ENCODE measurements at places on chromosomes 2 and 18. TPM values are rescaled to one million over a fixed set of nuclear protein-coding genes. Genes with fewer than 3 reads are reported as not detected.
A peak's percentile ranks its signal among the peaks of the same experiment; 100 is the strongest.

DNA sequence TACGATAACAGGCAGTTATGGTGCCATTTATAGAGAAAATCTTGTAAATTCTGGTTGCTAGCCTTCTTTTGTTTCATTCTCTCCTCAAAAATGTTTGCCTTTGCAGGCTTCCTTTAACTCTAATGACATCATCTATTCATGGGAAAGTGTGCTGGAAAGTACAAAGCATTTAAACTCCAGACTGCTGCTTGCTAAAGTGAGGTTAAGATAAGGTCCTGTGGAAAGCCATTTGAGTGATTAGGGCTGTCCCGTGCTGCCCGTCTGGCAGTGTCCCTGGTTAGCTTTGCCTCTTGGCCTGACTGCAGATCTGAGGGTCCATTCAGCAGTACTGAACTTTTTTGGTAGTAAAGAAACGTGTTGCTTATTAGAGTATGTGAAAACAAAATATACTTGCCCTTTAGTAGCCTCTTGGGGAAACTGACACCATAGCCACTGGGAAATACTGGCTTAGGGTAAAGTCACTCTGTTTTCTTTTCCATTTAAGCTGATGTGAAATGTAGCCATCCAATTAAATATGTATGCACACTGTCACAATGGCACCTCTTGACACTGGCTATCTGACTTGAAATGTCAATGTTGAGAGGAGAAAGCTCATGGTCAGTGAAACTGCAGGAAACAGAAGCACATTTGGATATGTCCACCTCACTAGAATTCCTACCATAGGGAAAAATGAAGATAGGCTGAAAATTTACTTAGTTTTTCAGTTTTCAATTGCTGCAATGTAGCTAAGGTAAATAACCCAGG, 321.5 kb downstream of the SLC8A1 start:
- no peaks in the 10 kb centered on the region for H3K27me3 ChIP-seq
- DNase-seq: no peak
- H3K4me3 ChIP-seq: no peak overlapping the region
- peak overlapping the region; percentile 83 for H3K27ac ChIP-seq

DNA sequence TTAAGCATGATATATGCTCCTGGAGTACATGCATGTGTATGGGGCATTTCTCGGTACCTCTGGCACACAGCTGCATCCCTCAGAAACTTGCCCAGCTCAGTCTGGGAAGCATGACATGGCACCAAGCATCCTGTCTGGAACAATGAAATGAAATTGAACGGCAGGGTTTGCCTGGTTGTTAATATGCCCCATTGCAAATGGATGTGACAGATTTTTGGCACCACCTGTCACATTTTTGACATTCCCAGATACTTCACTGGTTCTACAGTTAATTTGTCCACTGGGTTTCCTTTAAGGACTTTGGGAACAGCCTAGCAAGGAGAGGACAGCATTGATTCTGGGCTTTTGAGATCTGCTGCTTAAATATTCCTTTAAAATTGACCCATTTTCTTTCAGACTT, 305.8 kb downstream of the TSN start:
- no peak overlapping the region for H3K27ac ChIP-seq
- no peaks in the 10 kb centered on the region for H3K4me1 ChIP-seq
- no peaks in the 10 kb centered on the region for H3K36me3 ChIP-seq
- H3K27me3 ChIP-seq: no peaks in the 10 kb centered on the region

DNA sequence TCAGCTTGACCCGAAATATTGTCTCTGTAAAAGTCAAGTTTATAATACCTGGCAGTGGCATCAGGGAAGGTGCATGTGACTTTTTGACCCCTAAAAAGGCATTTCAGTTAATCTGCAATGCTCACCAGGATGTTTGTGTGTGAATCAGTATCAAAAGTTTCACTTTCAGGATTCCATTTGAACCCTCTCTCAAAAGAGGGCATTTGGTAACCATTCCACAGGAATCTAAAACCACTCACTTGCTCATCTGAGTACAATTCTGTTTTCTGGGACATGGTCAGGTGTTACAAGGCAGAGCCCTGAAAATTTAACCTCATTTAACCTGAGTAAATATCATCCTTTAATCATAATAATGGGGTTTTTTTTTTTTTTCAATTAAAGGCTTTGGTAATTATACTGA, 77.9 kb upstream of the KLF7 start:
- H3K4me1 ChIP-seq: peaks cover 22% of the 10 kb centered on the region
- DNase-seq: no peak
- H3K27me3 ChIP-seq: no peaks in the 10 kb centered on the region
- H3K4me3 ChIP-seq: no peak overlapping the region

DNA sequence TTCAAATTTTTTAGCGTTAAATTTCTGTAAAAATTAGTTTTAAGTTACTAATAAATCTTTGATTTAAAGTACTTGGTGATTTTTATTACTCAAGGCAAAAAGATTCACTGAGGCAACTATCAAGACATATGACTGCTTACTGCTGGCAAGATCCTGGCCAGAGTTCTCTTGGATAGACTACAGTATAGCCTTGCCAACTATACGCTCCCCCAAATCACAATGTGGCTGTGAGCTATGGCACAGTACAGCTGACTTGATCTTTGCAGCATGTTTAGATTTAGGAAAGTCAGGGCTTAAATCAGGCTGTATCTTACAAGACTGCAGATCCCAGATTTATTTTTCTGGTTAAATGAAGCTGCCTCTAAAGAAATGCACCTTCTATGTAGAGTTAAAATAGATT, 26.5 kb downstream of the MSTN start:
- no peaks in the 10 kb centered on the region for H3K36me3 ChIP-seq
- no peaks in the 10 kb centered on the region for H3K27me3 ChIP-seq
- no peak overlapping the region for H3K4me3 ChIP-seq
- no peak for DNase-seq
- no peaks in the 10 kb centered on the region for H3K4me1 ChIP-seq
- H3K27ac ChIP-seq: no peak overlapping the region

DNA sequence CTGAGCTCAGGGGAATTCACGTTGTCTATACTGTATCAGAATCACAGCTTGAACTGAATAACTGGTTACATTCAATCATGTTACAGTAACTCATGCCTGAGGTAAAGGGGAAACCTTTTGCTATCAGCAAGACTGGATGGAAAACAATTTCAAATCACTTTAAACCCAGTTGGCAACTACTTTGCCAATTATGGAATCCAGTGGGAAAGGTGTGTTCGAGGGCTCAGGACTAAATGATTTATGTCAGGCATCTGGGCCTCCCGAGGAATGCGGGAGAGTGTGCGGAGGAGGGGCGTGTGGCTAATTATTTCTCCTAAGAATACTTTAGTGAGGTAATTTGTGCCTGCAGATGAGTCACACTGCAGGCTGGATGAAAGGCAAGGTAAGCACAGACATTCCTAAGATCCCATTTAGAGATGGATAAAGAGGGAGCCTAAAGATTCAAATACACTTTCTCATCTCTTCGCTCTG, 100.1 kb downstream of the HRH4 start:
- H3K4me1 ChIP-seq: no peaks in the 10 kb centered on the region
- H3K36me3 ChIP-seq: no peaks in the 10 kb centered on the region
- H3K27ac ChIP-seq: no peak overlapping the region
- DNase-seq: no peak
- no peak overlapping the region for H3K4me3 ChIP-seq
- H3K27me3 ChIP-seq: no peaks in the 10 kb centered on the region

DNA sequence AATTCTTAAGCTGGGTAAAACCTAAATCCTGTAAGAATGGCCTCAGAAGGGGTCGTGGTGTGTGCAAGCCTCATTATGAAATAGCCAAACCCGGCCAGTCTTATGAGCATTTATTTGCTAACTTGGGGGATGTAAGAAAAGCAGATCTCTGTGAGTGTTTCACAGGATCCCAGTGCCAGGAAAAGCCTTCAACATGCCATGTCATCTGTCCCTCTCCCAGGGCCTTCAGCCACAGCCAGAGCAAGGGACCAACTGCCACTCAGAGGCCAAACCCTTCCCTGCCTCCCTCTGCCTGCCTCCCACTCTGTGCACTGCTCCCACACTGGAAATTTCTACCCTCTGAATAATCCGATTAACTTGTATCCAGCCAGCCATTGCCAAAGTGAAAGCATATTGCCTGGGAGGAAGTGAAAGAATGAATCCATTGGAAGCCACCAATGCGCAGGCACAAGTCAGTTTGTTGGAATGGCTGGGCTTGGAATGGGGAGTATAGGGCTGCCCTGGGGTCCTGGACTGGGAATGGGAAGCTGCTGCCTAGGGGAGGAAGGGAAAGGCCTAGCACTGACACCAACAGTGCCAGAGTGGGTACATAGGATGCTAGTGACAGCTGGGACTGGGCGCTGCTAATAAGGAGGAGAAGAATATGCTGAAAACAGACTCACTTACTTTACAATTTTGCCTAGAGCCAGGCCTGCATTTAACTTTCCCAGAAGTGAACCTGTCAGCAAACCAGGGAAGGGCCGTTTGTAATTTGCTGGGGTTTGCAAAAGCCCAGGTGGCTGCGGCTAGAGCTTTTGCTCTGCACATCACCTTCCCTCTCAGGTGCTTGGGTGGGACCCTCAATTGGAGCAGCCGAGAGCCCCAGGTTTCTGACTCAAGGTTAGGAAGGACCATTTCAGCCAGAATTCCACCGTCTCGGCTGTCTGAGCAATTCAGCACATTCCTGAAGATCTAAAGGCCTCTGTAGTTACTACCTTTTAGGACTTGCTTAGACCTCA, 146.6 kb upstream of the NCK2 start:
- no peak overlapping the region for H3K27ac ChIP-seq
- no peaks in the 10 kb centered on the region for H3K27me3 ChIP-seq
- H3K4me1 ChIP-seq: no peaks in the 10 kb centered on the region
- H3K36me3 ChIP-seq: no peaks in the 10 kb centered on the region
- DNase-seq: no peak
- H3K4me3 ChIP-seq: no peak overlapping the region

GRCh38 chr18:44602380-44602779, 78.3 kb upstream of the SETBP1 start:
- no peak overlapping the region for H3K4me3 ChIP-seq
- H3K27me3 ChIP-seq: no peaks in the 10 kb centered on the region
- no peak for DNase-seq
- H3K27ac ChIP-seq: no peak overlapping the region
- no peaks in the 10 kb centered on the region for H3K4me1 ChIP-seq
- H3K36me3 ChIP-seq: no peaks in the 10 kb centered on the region

- H3K4me3 ChIP-seq: no peak overlapping the region
- no peaks in the 10 kb centered on the region for H3K27me3 ChIP-seq
- no peak for DNase-seq
- H3K4me1 ChIP-seq: no peaks in the 10 kb centered on the region
- no peaks in the 10 kb centered on the region for H3K36me3 ChIP-seq
Measured at GRCh38 chr2:177289824-177290628, 25.5 kb upstream of the NFE2L2 start.

DNA sequence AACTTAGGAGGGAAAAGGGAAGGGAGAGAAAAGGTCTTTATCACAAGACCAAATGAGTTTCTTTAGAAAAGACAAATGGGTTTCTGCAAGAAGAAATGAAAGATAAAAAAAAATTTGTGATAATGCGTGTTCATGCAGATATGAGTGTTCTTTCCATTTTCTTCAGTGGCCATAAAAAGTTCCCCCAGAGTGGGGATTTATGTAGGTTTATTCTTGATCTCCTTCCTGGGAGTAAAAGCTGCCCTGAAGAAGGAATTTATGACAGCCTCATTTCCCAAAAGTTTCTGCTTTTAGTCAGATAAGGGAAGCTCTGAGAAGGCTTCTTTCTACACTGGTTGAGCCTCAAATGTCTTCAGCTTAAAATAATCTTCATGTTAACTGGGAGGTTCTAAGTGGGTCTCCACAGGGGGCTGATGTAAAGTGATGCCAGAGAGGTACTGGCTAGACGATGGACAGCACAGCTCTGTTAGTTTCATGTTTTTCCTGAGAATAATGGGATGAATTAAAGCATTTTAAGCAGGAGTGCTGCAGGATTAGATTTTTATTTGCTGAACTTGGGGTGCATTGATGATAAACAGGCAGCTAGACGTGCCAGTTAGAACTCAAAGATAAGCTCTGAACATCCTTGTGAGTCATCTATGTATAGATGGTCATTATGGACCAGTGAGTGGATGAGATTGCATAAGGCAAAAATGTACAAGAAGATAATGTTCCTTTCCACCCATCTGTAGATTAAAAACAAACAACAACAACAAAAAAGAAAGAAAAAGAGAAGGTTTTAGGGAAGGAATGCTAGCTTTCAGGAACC, 99.4 kb upstream of the MSH2 start:
- DNase-seq: no peak
- peaks cover 40% of the 10 kb centered on the region for H3K4me1 ChIP-seq
- no peaks in the 10 kb centered on the region for H3K27me3 ChIP-seq
- H3K36me3 ChIP-seq: no peaks in the 10 kb centered on the region

GRCh38 chr2:148924514-148925178, 49.6 kb downstream of the KIF5C start:
- DNase-seq: no peak
- no peaks in the 10 kb centered on the region for H3K4me1 ChIP-seq
- H3K27ac ChIP-seq: no peak overlapping the region
- no peaks in the 10 kb centered on the region for H3K36me3 ChIP-seq

- peak overlapping the region; percentile 75 for H3K27ac ChIP-seq
- H3K27me3 ChIP-seq: no peaks in the 10 kb centered on the region
- peak overlapping the region; percentile 41 for H3K4me3 ChIP-seq
Measured at GRCh38 chr18:48922801-48923730, 27.7 kb downstream of the SMAD7 start.

DNA sequence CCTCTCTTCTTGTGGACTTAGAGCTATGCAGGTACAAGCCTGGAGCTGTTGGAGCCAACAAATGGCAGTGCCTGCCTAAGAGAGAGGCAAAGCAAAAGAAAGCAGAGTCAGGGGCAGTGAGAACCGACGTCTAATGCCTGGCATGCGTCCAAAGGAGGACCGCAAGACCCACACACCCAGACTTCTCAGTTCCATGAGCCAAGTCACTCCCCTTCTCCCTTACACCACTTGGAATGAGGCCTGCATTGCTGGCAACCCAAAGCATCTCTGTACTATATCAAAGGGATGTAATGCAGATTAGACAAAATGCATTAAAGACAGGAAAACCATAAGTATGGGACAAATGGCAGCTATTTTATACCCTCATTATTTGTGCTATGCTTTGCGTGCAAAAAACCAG, 49.9 kb upstream of the RNU4ATAC start:
- peak; percentile 74 for DNase-seq
- H3K4me1 ChIP-seq: peaks cover 71% of the 10 kb centered on the region
- H3K4me3 ChIP-seq: no peak overlapping the region
- H3K27ac ChIP-seq: peak overlapping the region; percentile 33
- H3K36me3 ChIP-seq: no peaks in the 10 kb centered on the region

The CABYR gene
- 1.1 TPM for total RNA-seq

The DSG2 gene
- total RNA-seq: 3.6 TPM

The ERICH2 gene
- not detected for total RNA-seq

The CD302 gene
- total RNA-seq: 42.4 TPM

The SLC19A3 gene
- 1.1 TPM for total RNA-seq

The FASTKD2 gene
- 33.2 TPM for total RNA-seq

Data from sigmoid colon (tissue), 7 donors.